Heart left ventricle (tissue), 16 donors: ENCODE measurements at places on chromosomes 7 and 10. TPM values are rescaled to one million over a fixed set of nuclear protein-coding genes. Genes with fewer than 3 reads are reported as not detected.

- no peak for DNase-seq
Measured at GRCh38 chr10:103280506-103280905, 3.6 kb downstream of the INA start.

The FAM131B gene
- 0.68 TPM for total RNA-seq

GRCh38 chr10:49118430-49119074 is 3.2 kb upstream of the VSTM4 start:
- DNase-seq, result no peak

- DNase-seq, result no peak
Measured at GRCh38 chr7:40883826-40884225, 749.0 kb downstream of the SUGCT start.

- no peak for DNase-seq
Measured at GRCh38 chr10:28971255-28971654, 293.9 kb downstream of the BAMBI start.

DNA sequence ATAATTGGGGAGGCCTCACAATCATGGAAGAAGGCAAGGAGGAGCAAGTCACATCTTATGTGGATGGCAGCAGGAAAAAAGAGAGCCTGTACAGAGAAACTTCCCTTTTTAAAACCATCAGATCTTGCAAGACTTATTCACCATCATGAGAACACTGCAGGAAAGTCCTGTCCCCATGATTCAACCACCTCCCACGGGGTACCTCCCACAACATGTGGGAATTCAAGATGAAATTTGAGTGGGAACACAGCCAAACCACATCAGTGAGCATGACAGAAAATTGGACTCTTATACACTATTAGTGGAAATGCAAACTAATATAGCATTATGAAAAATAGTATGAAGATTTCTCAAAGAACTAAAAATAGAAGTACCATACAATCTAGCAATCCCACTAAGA is 271.2 kb downstream of the MAGI2 start:
- no peak for DNase-seq

DNA sequence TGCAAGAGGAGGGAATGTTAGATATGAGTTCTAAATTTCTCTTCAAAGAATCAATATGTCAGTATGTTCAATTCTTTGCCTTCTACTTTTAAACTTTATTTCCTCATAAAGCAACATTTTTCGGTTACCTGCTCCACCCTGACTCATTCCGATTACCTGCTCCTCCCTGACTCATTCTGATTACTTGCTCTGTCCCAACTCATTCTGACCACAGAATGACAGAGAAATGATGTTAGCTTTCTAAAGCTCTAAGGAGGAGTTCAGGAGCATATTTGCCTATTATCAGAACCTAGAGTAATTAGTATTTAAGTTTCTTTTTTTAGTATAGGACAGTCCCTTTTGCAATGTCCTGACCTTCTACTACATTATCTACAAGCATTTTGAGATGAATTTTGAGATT is 24.5 kb upstream of the PPP1R9A start:
- DNase-seq, result no peak
